Jurkat, Clone E6-1 (cell line): ENCODE measurements at places on chromosomes 11 and 22.

DNA sequence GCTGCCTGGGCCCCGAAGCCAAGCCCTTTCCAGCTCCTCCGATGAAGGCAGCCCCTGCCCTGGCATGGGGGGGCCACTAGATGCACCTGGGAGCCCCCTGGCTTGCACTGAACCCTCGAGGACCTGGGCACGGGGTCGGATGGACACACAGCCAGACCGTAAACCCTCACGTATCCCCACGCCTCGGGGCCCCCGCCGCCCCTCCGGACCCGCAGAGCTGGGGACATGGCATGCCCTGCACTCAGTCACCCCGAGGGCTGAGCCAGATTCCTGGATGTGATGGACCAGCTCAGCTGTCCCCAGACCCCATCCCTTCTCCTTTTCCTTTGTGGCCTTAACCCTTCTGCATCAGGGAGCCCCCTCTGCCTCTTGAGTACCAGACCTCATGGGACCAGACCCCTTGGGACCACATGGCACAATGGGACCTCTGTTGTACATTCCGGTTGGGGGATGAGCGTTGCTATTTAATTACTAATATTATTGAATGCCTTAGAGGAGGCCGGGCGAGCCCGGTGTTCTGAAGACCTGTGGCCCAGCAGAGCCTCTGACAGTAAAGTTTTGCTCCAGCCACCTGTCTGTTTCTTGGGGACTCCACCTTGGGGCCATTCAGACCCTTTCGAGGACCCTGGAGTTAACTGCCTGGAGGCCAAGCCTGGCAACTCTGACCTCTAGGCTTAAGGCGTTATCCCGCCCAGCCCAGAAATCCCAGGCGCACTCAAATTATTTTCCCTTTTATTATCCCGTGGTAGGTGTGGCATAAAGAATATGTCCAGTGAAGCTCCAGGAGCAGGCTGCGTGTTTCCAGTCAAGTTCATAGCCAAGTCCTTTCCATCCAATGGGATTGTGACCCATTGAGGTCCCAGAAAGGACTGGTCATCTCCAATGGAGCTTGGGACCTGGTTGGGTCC lies 3.0 kb downstream of the RASL10A start:
- DNase-seq: no peak

DNA sequence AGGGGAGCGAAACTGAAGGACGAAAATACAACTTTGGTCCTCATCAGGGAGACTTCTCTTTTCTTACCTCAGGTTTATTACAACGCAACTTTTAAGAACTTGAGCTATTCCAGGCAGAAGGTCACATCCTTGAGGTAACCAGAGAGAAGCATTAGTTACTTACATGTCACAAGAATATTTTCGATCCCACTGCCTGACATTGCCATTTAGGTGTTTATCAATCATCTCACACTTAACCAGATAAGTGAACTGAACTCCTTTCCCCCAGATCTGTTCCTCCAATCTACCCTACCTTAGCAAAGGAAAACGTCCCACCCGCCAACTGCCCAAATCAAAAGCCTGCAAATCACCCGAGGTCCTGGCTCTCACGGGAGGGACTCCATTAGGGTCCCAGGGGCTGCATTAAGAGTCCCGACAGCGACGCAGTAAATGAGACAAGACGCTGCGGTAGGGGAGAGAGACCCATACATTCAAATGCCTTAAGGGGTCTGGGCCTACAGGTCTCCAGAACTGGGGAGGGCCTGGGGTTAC lies 734 bp downstream of the ZNF280B start:
- no peak for DNase-seq

- DNase-seq: no peak
These were observed 3.6 kb downstream of the CHADL start for GRCh38 chr22:41237036-41237706.

- no peak for DNase-seq
These were observed 215.4 kb upstream of the UBASH3B start for GRCh38 chr11:122439866-122440810.

- no peak for DNase-seq
These were observed 18.7 kb downstream of the ASPHD2 start for GRCh38 chr22:26447584-26448329.
